ENCODE measurements at places on chromosomes 1 and 21. TPM values are rescaled to one million over a fixed set of nuclear protein-coding genes. Genes with fewer than 3 reads are reported as not detected.

The NUP210L gene
- total RNA-seq, result 0.07 TPM

GRCh38 chr1:94677714-94678113 lies 136.2 kb upstream of the F3 start:
- peak; percentile 43 for DNase-seq
- no peak overlapping the region for H3K4me3 ChIP-seq
- H3K36me3 ChIP-seq, result no peaks in the 10 kb centered on the region
- H3K27me3 ChIP-seq, result no peaks in the 10 kb centered on the region

The IRF6 gene
- total RNA-seq, result 13.8 TPM

GRCh38 chr1:6198646-6199297 lies 623 bp downstream of the RPL22 start:
- H3K27ac ChIP-seq, result peak overlapping the region; percentile 56
- H3K27me3 ChIP-seq, result no peaks in the 10 kb centered on the region
- H3K4me1 ChIP-seq, result no peaks in the 10 kb centered on the region
- H3K4me3 ChIP-seq, result peak overlapping the region; percentile 93
- peaks cover 37% of the 10 kb centered on the region for H3K36me3 ChIP-seq

GRCh38 chr21:35831230-35831629 lies 229.1 kb downstream of the SETD4 start:
- no peak overlapping the region for H3K4me3 ChIP-seq
- H3K36me3 ChIP-seq, result no peaks in the 10 kb centered on the region
- no peaks in the 10 kb centered on the region for H3K27me3 ChIP-seq
- DNase-seq, result peak; percentile 35
- H3K27ac ChIP-seq, result no peak overlapping the region

DNA sequence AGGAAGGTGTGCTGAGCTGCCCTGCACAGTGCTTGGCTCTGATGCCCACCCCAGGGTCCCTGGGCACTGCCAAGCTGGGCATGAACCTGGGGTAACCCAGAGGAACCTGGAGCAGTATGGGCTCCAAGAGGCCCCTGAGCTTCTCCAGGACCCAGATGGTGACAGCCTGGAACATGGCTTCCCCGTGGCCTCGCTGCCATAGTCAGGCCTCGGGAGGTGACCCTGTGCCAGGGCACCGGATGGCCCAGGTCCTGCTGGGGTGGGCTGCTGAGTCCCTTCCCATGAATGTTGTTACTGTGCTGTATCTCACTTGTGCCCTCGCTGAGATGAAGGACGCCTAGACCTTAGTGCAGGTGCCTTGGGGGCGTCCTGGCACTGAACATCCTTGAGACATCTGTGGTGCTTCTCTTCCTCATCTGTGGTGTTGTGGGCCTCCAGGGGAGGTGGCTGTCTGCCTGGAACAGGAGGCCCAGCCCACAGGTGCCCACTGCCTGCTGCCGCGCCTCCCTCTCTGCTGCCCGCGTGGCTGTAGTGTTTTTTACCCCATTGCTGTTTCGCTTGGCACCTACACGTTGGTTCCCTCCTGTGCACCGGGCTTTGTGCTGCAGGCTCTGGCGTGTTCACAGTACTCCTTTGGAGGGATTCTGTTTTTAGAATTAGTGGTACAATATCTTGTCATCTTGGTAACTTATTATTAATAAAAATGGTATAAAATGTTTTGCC lies 160.3 kb downstream of the PCBP3 start:
- no peak overlapping the region for H3K27ac ChIP-seq
- no peaks in the 10 kb centered on the region for H3K4me1 ChIP-seq
- H3K4me3 ChIP-seq, result no peak overlapping the region
- no peak for DNase-seq
- no peaks in the 10 kb centered on the region for H3K27me3 ChIP-seq

The ANGEL2 gene
- total RNA-seq, result 48.1 TPM

The TTC24 gene
- not detected for total RNA-seq

The FTCD gene
- 4.6 TPM for total RNA-seq

The ESRRG gene
- total RNA-seq, result 4.7 TPM

DNA sequence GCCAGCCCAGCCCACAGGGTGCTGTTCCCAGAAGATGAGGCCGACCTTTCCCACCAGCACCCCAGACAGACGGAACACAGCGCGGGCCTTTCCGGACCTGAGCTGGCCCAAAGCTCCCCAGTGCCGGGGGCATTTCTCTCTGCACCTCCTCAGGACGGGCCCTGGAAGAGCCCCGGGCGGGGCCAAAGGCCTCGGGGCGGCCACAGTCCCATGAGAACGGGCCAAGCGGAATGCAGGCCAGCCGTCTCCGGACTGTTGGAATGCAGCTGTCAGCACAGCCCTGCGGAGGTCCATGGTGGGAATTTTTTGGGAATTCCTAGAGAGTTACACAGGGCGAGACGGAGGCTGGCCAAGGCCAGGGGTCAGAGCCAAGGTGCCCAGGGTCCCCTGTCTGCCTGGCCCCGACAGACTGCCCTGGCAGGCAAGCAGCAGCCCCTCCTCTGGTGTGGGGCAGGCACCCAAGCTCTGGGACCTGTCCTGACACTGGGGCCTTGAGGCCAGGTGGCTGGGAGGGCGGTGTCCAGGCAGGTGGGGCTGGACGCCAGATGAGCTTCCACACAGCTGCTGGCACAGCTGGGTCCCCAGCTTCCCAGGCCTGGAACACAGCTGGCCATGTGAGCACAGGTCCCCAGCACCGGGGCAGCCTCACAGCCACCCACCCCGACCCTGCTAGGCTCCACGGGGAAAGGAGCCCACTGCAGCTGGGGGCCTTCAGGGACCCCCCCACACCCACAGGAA lies 63.0 kb downstream of the MEGF6 start:
- H3K4me3 ChIP-seq, result no peak overlapping the region
- H3K4me1 ChIP-seq, result no peaks in the 10 kb centered on the region
- H3K27me3 ChIP-seq, result no peaks in the 10 kb centered on the region
- peak overlapping the region; percentile 53 for H3K27ac ChIP-seq

The SPATA45 gene
- total RNA-seq, result not detected

- no peaks in the 10 kb centered on the region for H3K27me3 ChIP-seq
- no peak overlapping the region for H3K27ac ChIP-seq
- no peaks in the 10 kb centered on the region for H3K4me1 ChIP-seq
- no peak overlapping the region for H3K4me3 ChIP-seq
These were observed 374.7 kb downstream of the NPHP4 start for GRCh38 chr1:5617546-5617945.

DNA sequence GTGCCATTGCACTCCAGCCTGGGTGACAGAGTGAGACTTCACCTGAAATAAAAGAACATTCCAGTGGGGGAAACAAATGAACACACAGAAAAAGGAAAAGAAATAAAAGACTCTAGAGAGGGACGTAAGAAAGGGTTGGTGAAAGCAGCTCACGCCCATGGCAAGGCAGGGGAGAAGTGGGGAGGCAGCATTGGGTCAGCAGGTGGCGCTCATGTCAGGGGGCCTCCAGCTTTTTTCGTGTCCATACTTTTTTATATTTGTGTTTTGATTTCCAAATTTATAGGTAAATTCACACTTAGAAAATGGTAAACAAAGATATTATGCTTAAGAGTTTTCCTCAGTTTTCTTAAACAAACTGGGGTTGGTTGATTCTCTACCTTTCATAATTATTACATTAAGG lies 45.5 kb downstream of the VPS13D start:
- H3K4me1 ChIP-seq, result no peaks in the 10 kb centered on the region
- DNase-seq, result peak; percentile 82
- no peaks in the 10 kb centered on the region for H3K27me3 ChIP-seq
- H3K27ac ChIP-seq, result no peak overlapping the region
- H3K36me3 ChIP-seq, result peaks cover 71% of the 10 kb centered on the region

DNA sequence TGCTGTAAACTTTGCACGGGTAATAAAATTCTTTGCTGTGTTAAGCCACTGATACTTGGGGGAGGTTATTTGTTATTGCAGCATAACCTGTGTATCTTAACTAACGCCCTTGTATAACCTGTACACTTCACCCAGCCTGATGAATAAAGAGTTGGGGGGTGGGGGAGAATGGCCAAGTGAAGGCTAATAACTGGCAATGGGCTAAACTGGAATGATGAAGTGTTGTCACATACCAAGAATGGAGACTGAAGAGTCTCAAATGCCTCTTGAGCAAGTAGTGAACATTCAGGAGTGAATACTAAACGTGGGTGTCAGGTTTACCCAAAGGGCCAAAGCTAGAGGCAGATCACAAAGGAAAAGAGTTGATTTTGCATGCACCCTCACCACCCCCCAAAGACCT lies 169.4 kb downstream of the C1orf94 start:
- H3K36me3 ChIP-seq, result no peaks in the 10 kb centered on the region
- peaks cover 17% of the 10 kb centered on the region for H3K27me3 ChIP-seq
- H3K27ac ChIP-seq, result no peak overlapping the region
- no peak for DNase-seq
- no peaks in the 10 kb centered on the region for H3K4me1 ChIP-seq

GRCh38 chr1:240998441-240999015 lies 358.5 kb downstream of the RGS7 start:
- no peaks in the 10 kb centered on the region for H3K4me1 ChIP-seq
- H3K36me3 ChIP-seq, result no peaks in the 10 kb centered on the region
- no peak overlapping the region for H3K27ac ChIP-seq
- DNase-seq, result no peak
- H3K4me3 ChIP-seq, result no peak overlapping the region
- H3K27me3 ChIP-seq, result no peaks in the 10 kb centered on the region

DNA sequence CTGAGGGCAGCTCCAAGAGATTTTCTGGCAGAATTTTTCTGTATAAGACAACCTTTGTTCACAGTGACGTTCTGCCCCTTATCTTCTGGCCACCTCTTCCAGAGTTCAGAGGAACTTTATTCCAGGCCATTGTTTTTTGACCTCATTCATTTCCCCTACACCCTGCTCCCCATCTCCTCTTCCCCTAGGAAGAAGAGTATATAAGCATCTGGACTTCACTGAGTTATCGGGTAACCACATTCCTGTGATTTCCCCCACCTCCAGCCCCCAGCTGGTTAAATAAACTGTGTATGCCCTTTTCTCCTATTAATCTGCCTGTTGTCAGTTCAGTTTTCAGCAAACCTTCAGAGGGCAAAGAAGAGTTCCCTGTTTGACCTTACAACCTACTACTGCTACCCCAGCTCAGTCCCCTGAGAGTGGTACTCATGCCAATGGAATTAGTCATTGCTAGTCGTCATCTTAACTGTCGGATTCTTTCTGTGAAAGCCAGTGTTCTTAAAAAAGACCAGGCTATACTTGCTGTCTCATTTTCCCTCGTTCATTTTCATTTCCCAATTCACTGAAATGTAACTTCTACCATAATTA lies 14.3 kb upstream of the ALG14 start:
- H3K36me3 ChIP-seq, result no peaks in the 10 kb centered on the region
- peak overlapping the region; percentile 13 for H3K4me3 ChIP-seq
- no peaks in the 10 kb centered on the region for H3K27me3 ChIP-seq
- no peaks in the 10 kb centered on the region for H3K4me1 ChIP-seq
- peak; percentile 70 for DNase-seq

DNA sequence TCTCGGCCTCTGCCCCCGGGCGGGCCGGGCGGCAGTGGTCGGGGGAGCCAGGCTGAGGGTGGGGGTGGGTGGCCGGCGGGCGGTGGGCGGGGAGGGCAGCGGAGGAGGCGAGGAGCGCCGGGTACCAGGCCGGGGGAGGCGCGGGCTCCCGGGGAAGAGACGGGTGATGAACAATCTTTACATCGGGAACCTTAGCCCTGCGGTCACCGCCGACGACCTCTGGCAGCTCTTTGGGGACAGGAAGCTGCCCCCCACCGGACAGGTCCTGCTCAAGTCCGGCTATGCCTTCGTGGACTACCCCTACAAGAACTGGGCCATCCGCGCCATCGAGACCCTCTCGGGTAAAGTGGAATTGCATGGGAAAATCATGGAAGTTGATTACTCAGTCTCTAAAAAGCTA lies 112.5 kb downstream of the NBPF12 start:
- no peaks in the 10 kb centered on the region for H3K27me3 ChIP-seq
- H3K4me3 ChIP-seq, result no peak overlapping the region
- no peak for DNase-seq
- H3K36me3 ChIP-seq, result no peaks in the 10 kb centered on the region
- no peak overlapping the region for H3K27ac ChIP-seq

DNA sequence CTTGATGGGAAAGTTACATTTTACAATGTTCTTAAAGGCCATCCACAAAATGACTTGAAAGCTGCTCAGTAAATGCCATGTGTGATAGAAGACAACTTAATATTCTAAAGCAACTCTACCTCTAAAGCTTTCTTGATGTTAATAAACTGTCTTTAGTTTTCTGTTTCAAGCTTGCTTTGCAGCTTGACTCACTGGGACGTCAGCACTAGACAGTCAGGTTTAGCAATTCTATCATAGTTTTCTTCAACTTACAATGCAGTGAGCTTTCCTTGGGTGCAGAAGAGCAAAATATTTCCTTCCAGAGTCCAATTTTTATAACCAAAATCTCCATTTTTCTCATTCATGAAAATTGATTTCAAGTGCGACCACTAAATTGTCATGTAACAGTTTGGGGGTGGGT lies 273.1 kb downstream of the NTNG1 start:
- H3K27me3 ChIP-seq, result no peaks in the 10 kb centered on the region
- no peak for DNase-seq
- H3K4me1 ChIP-seq, result no peaks in the 10 kb centered on the region
- no peak overlapping the region for H3K27ac ChIP-seq

GRCh38 chr1:245751116-245751515 lies 596.3 kb downstream of the KIF26B start:
- no peaks in the 10 kb centered on the region for H3K4me1 ChIP-seq
- peaks cover 72% of the 10 kb centered on the region for H3K27me3 ChIP-seq
- no peaks in the 10 kb centered on the region for H3K36me3 ChIP-seq
- no peak for DNase-seq
- no peak overlapping the region for H3K4me3 ChIP-seq

DNA sequence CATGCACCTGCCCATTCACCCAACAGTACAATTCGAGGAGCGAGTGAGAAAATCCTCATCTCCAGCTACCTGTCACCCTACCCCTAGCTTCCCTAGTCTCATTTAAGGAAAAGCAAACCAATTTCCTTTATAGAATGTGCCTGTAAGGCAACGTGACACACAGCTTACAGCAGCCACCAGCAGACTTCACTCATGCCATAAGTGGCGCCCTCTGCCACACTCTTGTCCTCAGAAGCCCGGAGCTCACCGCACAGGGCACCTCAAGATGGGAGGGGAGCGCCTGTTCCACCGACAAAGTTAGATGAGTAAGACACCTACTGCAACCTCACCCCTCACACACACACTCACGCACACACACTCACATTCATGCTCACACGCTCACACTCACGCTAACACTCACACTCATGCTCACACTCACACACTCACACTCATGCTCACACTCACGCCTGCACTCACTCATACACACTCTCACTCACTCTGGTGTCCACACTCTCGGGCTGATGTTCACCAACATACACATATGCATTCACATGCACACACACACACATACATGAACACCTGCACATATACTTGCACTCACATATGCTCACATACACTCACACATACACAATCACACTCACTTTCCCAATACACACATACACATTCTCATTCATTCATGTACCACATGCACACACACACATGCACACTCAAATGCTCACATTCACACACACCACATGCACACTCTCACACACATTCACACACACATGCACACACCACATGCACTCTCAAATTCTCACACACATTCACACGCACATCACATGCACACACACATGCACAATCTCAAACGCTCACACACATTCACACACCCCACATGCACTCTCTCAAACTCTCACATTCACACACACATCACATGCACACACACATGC lies 170.7 kb downstream of the PSMG1 start:
- no peaks in the 10 kb centered on the region for H3K27me3 ChIP-seq
- H3K4me1 ChIP-seq, result no peaks in the 10 kb centered on the region
- no peaks in the 10 kb centered on the region for H3K36me3 ChIP-seq

- peaks cover 38% of the 10 kb centered on the region for H3K36me3 ChIP-seq
- H3K27me3 ChIP-seq, result no peaks in the 10 kb centered on the region
- H3K4me1 ChIP-seq, result no peaks in the 10 kb centered on the region
- peak overlapping the region; percentile 49 for H3K27ac ChIP-seq
- no peak overlapping the region for H3K4me3 ChIP-seq
These were observed 8.4 kb downstream of the PDE9A start for GRCh38 chr21:42661688-42662429.
